ENCODE measurements at places on chromosomes 16 and 17.

GRCh38 chr17:73747221-73748002 lies 103.2 kb upstream of the SDK2 start:
- DNase-seq = no peak

DNA sequence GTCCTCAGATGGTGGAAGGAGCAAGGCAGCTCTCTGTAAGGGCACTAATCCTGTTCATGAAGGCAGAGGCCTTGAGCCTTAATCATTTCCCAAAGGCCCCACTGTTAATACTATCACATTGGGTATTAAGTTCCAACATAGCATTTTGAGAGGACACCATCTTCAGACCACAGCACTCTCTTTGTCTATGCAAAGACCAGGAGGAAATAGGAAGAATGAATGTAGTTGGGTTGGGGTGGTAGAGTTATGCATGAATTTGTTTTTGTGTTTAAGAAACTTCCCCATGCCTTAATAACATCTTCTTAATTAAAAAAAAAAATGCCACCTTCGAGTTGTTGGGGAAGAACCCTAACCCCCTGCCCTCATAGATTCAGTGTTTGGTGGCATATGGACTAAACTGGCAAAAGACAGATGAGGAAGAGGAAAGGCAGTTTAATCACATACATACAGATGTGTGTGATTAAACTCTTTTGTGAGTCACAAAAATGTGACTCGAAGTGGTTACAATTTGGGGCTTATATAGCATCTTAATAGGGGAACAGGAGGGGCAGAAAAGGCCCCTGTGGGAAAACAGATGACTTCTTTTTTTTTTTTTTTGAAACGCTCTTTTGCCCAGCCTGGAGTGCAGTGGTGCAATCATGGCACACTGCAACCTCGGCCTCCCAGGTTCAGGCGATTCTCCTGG lies 35.0 kb upstream of the SLC5A10 start:
- DNase-seq = no peak

DNA sequence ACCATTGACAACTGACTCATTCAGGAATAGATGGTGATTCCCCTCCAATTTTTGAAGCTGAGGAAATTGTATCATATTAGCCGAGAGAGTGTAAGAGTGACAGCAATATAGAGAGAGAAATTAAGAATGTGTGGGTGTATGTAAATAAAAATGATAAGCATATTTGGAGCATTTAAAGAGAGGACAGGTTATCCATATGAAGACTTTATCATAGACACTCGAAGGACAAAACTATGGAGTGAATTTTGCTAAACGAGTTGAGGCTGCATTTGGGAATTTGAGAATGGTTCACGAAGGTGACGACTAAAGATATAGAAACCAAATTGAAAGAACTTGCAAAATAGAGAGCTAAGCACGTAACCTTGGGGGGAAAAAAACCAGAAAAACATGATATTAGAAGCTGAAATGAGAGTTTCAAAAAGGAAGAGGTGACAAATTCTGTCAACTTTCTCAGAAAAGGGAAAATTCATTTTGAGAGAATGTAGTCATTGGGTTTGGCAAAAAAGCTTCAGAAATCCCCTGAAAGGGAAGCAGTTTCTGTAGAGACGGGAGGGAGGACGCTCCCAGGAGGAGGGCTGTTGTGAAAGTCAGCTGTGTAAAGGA lies 129.7 kb downstream of the KCNJ2 start:
- DNase-seq = no peak

- DNase-seq = peak; percentile 83
Measured at GRCh38 chr16:89565506-89566372, 5.3 kb downstream of the RPL13 start.

- DNase-seq = peak; percentile 49
Measured at GRCh38 chr17:49993423-49994060, 1.5 kb downstream of the DLX3 start.

- DNase-seq = no peak
Measured at GRCh38 chr16:535446-536405, 8.2 kb downstream of the CAPN15 start.

DNA sequence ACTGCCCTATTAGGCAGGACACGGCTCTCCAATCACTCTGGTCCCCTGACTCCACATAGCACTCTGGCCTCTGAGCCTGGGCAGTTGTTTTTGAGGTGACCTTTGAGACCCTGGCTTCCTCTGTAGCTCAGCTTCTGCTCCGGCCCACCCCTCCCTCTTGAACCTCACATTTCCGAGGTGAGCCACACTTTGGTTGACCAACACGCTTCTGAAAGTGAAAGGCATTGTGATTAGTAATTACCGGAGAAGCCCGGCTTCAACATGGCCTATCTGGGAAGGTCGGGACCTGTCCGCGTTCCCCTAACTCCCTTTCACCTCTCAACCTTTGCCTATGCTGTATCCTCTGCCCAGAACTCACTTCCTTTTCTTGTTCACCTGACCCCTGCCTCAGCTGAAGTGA lies 10.3 kb upstream of the ITGAX start:
- no peak for DNase-seq

GRCh38 chr16:58032710-58033293 lies 7.2 kb downstream of the MMP15 start:
- DNase-seq = no peak

GRCh38 chr16:2270588-2271470 lies 2.9 kb upstream of the RNPS1 start:
- DNase-seq = no peak

GRCh38 chr16:46822270-46822669 lies 8.7 kb downstream of the C16orf87 start:
- peak; percentile 47 for DNase-seq

- no peak for DNase-seq
Measured at GRCh38 chr16:82081264-82081663, 46.2 kb downstream of the HSD17B2 start.

- DNase-seq = no peak
Measured at GRCh38 chr17:48615963-48616716, 1.0 kb upstream of the HOXB8 start.

DNA sequence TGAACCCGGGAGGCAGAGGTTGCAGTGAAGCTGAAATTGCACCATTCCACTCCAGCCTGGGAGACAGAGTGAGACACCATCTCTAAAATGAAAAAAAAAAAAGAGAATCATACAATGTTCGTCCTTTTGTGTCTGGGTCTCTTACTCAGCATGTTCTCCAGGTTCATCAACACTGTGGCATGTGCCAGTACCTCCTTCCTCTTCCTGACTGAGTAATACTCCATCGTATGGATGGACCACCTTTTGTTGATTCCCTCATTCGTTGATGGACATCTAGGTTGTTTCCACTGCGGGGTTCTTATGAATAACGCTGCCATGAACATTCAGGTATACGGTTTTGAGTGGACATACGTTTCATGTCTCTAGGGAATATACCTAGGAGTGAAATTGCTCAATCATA lies 4.1 kb upstream of the HS3ST6 start:
- DNase-seq = no peak

GRCh38 chr16:52597073-52597771 lies 50.3 kb upstream of the TOX3 start:
- DNase-seq = no peak

- no peak for DNase-seq
Measured at GRCh38 chr16:70805380-70805779, 4.4 kb upstream of the VAC14 start.

DNA sequence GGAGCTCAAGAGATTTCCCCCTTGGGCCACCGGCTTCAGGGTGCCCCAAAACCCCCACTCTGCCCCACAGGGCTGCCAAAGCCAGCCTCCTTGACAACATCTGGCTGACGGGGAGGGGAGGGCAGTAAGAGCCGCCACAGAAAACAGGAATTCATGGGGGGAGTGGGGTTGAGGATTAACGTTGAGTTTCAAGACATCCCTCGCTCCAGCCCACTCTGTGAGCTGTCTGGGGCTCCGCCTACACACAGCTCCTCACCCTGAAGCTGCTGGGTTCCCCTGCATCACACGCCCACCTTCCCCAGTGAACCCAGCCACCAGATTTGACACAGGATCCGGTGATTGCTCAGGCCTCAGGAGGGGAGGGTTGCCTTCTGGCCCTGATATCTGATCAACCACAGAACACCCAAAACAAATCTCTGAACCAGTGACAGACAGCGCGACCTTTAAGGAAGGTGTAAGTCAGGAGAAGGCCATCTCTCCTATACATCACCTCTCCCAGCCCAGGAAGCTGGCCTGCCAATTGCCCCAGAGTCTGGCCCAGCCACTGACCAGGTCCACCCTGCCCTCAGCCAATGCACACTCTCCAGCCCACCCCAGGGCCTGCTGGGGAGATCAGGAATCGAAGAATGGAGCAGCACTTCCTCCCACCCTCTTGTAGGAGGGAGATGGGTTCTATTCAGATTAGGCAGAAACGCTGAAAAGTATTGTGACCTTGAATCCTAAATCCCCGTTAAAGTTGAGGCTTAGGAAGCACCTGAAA lies 132.1 kb downstream of the CLEC16A start:
- peak; percentile 85 for DNase-seq

DNA sequence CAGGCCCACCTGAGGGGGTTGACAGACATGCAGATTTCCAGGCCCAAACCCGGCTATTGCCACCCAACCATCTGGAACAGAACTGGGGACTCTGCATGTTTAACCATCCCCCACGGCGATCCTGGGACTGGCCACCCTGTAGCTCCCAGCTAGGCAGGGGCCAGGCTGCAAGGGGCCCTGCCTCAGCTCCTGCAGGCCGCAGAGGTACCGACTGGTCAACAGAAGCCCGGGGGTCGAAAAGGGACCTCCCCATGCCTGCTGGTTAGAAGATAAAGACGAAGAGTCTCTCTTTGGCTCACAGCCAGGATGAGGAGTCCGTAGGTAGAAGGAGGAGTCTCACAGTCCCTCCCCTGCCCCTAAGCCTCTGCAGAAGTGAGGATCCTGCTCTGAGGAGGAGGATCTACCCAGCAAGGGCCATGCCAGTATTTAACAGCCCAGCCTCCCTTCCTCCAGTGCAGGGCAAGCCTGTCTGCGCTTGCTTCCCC lies 223.4 kb upstream of the TNRC6C start:
- no peak for DNase-seq

GRCh38 chr17:65797101-65797500 lies 235.7 kb upstream of the AXIN2 start:
- no peak for DNase-seq

DNA sequence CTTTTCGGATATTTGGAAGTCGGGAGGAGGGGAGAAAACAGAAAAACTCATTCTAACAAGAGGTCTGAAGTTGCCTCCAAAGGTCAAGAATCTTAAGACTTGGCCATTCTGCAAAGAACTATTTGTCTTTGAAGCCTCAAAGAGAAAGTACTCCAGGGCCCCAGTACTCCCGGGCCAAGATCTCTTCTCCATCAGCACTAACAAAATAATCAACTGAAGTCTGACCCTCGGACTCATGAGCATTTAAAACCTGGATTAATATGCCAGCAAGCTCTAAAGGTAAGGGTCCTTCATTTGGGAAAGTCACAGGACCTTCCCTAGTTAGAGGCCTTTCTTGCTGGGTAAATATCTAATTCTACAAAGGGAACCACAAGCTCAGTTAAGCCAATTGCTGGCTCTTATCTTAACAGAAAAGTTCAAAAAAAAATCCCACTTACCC lies 4.5 kb downstream of the AXIN2 start:
- no peak for DNase-seq

DNA sequence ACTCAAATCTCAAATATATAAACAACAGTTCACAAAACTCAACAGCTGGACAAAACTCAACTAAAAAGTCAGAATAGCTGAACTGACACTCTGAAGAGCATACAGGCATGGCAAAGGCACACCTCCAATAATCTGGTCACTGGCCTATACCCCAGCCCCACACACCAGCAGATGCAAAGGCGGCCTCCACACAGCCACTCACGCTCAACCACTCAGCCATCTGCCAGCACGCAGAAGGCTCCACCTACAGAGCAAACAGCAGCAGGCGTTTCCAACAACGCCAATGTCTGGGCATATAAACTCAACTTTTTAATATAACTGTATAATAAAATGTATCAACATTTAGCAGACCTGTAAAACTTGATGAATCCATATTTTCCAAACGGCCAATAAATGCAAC lies 17.2 kb downstream of the USP7 start:
- DNase-seq = no peak

DNA sequence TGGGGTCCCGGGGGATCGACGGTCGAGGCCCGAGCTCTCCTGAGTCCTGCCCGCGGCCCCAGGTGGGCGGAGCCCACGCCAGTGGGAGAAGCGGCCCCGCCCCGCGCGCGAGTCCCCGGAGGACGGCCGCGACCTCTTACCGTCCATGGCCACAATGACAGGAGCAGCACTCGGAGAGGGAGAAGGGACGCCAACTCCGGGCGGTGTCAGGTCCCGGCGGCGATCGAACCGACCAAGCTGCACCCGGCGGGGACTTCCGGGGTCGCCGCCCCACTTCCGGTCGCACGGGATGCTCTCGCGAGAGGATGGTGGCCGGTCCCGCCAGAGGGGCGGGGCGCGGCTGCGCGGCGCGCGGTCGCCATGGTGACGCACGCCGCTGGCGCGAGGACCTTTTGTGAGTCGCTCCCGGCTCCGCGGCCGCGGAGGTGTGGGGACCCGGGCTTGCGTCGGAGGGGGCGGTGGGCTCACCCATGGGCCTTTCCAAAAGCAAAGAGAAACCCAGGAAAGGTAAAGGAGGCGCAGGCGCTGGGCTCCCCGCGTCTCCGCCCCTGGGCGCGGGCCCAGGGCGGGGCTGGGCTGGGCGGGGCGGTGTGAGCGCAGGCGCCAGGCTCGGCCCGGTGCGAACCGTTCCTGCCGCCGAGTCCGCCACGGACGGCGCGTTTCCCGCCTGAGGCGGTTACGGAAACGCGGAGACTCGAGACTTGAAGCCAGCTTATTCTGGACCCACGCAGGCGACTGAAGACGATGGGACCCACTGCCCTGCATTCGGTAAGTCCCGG lies at the start of the genes CHMP1A and SPATA33:
CHMP1A (minus strand) TSS at position 267 of the 779 bp plus-strand sequence; CDS start at position 147, 120 bp downstream.
SPATA33 (plus strand) TSS at position 395 of the 779 bp plus-strand sequence; CDS start at position 471, 76 bp downstream.
- peak; percentile 93 for DNase-seq

- DNase-seq = no peak
Measured at GRCh38 chr17:36024106-36024869, 6.5 kb upstream of the CCL23 start.

GRCh38 chr16:63415014-63415413 lies 1378.8 kb upstream of the CDH8 start:
- no peak for DNase-seq

DNA sequence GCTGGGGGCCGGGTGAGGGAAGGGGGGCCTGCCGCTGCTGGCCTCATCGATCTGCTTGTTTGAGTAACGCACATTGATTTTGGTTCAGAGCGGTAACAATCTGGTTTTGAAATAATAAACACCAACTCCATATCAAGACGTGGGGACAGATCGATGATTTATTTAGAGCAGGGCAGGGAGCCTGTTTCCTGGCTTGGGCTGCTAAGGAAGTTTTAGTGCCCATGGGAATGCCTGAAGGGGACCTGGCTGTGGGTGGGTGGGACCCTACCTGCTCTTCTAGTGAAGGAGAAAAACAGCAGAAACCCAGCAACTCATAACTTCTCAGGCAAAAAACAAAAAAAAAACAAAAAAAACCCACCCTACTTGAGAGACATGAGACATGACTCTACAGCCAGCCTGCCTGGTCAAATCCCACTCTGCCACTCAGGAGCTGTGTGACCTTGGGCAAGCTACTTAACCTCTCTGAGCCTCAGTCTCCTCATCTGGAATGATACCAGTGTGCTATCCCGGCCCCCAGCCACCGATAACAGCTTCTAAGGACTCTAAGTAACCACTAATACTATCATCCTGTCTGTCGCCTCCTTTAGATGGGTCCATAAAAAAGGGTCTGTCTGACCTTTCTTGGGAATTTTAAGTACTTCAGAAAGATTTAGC lies 66.0 kb downstream of the PIPOX start:
- DNase-seq = no peak

GRCh38 chr16:51641191-51641765 lies 490.2 kb upstream of the SALL1 start:
- DNase-seq = no peak

Measured in activated CD4-positive, alpha-beta T cell treated with anti-CD3 and anti-CD28 coated beads, Interleukin-2, amount 50 U/mL, for 48 hours (primary cell).